Right atrium auricular region (tissue), 2 donors: ENCODE measurements at places on chromosomes 2 and 18. TPM values are rescaled to one million over a fixed set of nuclear protein-coding genes. Genes with fewer than 3 reads are reported as not detected.

NPPC gene
- 0.82 TPM for total RNA-seq

ESPNL gene
- 2.0 TPM for total RNA-seq

MAL gene
- total RNA-seq: 8.7 TPM

ALPI gene
- not detected for total RNA-seq

UGT1A6 gene
- not detected for total RNA-seq

KLHL41 gene
- total RNA-seq: 44.0 TPM

VWA3B gene
- total RNA-seq: not detected

EEF1B2 gene
- total RNA-seq: 212 TPM

TXNDC2 gene
- not detected for total RNA-seq

ARHGAP15 gene
- total RNA-seq: 2.6 TPM

GCG gene
- total RNA-seq: not detected

CCDC68 gene
- total RNA-seq: 7.3 TPM
